Brain (organoid and tissue), 16 donors: ENCODE measurements at places on chromosomes 3 and 15.

GRCh38 chr15:78739996-78740903 is 71.0 kb downstream of the ADAMTS7 start:
- no peak for DNase-seq

- peak; percentile 80 for DNase-seq
Observed at GRCh38 chr3:119098619-119099222, 47.2 kb upstream of the TEX55 start.

DNA sequence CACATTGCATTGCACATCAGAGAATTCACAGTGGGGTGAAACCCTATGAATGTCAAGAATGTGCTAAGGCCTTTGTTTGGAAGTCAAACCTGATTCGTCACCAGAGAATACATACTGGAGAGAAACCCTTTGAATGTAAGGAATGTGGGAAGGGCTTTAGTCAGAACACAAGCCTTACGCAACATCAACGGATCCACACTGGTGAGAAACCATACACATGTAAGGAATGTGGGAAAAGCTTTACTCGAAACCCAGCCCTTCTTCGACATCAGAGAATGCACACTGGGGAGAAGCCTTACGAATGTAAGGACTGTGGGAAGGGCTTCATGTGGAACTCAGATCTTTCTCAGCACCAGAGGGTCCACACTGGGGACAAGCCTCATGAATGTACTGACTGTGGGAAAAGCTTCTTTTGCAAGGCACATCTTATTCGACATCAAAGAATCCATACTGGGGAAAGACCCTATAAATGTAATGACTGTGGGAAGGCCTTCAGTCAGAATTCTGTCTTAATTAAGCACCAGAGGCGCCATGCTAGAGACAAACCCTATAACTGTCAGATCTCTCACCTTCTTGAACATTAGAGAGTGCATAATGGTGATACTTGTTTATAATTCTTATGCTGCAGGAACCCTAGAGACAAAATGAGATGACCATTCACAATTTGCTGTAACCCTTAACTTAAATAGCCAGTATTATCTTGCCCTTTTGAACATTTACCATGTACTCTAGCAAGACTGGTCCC is 9.0 kb downstream of the ZNF662 start:
- DNase-seq: no peak

- no peak for DNase-seq
Observed at GRCh38 chr3:193809106-193809505, 216.1 kb downstream of the OPA1 start.

- no peak for DNase-seq
Observed at GRCh38 chr3:192545333-192545732, 182.0 kb downstream of the FGF12 start.

- DNase-seq: peak; percentile 71
Observed at GRCh38 chr3:114685161-114685560, 391.3 kb downstream of the TIGIT start.

DNA sequence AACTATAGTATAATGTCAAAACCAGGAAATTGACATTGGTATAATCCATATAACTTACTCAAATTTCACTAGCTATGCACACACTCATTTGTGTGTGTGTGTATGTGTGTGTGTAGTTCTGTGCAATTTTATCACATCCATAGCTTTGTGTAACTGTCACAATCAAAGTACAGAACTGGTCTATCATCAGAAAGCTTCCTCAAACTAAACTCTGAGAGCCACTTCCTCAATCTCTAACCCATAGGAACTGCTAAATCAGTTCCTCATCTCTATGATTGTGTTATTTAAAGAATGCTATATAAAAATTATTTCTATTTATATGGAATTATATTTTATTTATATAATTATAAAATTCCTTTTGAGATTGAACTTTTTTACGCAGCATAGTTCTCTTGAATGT is 18.1 kb downstream of the LNP1 start:
- no peak for DNase-seq

GRCh38 chr3:11258958-11259357 is 13.2 kb upstream of the ATG7 start:
- DNase-seq: no peak

DNA sequence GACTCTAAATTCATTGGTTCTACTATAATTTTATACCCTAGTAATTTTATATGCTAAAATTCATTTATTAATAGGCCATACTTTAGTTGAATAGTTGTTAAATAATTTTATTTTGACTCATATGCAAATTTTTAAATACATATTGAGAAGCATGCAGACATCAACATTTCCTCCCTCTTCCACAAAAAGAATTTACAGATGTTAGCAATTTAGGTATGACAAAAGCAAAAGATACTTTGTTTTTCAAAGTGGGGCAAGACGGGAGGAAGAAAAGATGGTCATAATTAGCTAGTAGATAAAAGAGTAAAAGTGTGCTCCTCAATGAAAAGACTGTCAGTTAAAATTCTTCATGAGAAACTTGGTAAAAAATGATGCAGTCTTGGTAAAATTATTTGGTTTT is 148.9 kb upstream of the TSPAN3 start:
- DNase-seq: no peak

DNA sequence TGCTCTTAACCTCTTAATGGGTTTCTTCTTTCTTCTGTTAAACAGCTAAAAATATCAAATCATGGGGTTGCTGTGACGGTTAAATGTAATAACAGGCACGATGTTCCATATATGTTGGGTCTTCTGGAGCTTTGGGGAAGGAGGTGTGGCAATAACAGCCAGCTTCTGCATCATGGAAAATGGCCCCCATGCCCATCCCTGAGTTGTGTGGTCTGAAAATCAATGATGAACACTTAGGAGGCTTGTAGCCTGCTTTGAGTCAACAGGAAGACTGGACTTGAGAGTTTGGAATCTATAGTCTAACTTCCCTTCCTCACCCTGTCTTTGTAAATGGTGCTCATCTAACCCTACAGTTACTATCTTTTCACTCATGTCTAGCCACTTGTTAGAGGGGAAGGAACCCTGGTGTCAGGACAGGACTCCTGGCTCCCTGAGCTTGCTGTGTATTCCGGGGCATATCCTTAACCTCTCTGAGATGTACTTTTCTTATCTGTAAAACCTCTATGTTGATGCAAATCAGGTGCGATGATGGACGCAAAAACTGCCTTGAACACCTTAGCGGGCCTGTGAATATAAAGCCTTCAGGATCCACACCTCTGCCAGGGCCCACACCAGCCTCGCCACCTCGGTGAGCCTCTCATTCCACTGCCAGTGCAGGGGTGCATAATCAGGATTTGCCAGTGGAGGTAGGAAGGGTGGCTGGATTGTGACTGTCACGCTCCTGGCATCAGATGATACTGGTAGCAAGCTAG is 27.5 kb downstream of the SMAD3 start:
- no peak for DNase-seq

DNA sequence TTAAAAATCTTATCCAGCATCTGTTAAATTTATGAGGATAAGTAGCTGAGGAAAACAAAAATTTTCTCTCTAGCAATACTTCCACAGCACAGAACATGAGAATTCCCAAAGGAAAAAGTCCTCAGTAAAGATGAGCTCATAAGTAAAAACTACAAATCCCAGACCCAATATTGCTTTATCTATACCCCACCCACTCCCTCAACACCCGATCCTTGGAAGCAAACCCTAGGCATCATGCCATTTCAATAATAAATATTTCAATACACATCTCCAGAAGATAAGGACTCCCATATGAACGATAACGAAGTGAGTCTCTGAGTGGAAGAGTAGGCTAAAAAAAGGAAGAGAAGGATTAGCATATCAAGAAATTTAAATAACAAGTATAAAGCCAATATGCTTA is 8.3 kb upstream of the PRR20G start:
- no peak for DNase-seq

- DNase-seq: no peak
Observed at GRCh38 chr3:181455276-181455675, 256.4 kb upstream of the SOX2 start.
